Stimulated activated CD8-positive, alpha-beta memory T cell treated with anti-CD3 and anti-CD28 coated beads, Interleukin-15, amount 100 ng/mL, for 1 hour (primary cell): ENCODE measurements at places on chromosomes 1 and 21.

GRCh38 chr21:45356653-45357435, 48.1 kb upstream of the COL18A1 start:
- no peak for DNase-seq

GRCh38 chr1:90621986-90622385, 95.1 kb downstream of the BARHL2 start:
- DNase-seq: no peak

DNA sequence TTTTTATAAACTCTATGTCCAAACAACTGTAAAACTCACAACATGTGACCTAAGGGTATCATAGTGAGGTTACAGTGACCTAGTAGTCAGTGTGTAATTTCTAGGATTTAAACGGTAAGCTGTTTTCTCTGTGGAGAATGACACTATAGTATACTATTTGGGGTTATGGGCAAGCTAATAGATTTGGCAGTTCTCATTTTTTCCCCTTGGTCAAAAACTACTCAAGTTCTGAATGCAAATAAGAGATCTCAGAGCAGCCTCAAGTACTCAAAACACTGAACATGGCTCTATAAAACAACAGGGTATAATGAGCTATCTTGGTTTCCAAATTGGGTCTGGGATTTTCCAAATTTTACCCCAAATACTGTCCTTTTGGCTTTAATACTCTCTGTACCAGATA, 88.5 kb upstream of the HMCN1 start:
- no peak for DNase-seq

- no peak for DNase-seq
Observed at GRCh38 chr1:186849271-186849671, 20.5 kb downstream of the PLA2G4A start.

DNA sequence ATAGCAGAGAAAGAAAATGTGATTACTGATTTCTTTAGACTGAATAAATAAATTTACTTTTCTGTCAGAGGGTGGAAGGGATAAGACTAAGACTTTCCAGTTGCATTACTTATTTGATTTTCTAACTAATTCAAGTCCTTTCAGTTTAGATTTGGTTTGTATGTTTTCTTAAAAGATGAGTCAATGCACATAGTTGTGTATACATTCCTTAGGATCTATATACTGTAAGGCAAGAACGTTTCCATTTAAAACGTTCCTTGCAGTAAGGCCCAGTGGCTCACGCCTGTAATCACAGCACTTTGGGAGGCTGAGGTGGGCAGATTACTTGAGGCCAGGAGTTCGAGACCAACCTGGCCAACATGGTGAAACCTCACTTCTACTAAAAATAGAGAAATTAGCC, 14.5 kb upstream of the SERTAD4 start:
- no peak for DNase-seq

- DNase-seq: no peak
Observed at GRCh38 chr1:157770442-157771043, 6.4 kb downstream of the FCRL2 start.
